ENCODE measurements at places on chromosomes 16 and 17.

DNA sequence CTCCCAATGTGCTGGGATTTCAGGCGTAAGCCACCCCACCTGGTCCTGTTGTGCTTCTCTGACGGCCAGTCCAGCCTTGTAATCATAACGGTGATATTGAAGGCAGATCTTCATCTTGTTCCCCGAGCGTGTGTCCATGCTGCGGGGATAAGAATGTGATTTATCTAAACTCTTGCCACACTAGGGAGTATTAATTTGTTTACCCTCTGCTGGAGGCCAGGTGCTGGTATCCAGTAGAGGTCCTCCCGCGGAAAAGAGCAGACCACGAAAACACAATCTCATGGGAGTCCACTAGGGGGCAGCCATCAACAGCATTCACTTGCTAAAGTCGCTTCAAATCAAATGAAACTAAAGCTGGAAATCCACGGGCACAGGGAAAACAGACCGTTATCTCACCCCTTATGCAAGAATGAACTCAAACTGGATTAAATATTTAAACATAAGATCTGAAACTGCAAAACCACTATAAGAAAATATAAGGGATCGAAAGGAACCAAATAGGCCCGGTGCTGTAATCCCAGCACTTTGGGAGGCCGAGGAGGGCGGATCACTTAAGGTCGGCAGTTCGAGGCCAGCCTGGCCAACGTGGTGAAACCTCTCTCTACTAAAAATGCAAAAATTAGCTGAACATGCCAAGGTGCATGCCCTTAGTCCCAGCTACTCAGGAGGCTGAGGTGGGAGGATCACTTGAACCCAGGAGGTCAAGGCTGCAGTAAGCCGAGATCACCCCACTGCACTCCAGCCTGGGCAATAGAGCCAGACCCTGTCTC is 22.3 kb upstream of the RBBP6 start:
- DNase-seq, result peak; percentile 74

DNA sequence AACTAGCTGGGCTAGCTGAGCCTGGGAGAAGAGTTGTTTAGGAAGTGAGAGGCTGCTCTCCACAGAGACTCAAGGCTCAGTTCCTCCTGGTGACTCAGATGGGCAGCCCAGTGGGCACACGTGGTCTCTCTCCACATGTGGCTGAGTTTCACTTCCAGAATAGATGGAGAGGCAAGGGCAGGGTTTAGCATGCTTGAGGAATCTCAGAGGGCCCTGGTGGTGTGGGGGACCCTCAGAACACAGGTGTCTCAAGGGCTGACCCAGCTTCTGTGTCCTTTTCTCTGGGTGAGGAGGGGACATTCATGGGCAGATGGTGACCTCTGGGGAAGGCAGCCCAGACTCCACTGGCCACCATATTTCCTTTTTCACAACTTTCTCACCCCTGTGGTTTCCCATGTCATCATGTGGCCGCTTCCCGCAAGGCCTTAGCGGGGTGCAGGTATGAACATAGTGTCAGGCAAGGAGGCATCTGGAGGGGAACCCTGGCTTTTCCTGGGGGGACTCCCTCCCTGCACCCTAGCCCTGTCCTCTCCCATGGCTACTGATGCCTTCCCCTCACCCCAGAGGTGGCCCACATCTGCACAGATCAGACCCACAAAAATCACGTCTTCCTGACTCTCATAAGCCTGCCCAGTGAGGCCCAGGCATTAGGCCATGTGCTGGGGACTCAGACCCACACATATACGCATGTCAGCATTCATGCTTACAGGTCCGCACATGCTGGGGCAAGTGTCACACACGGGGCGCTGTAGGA is 3.3 kb downstream of the GRN start:
- no peak for DNase-seq

- DNase-seq, result no peak
These were observed 86.3 kb downstream of the NLK start for GRCh38 chr17:28128779-28129178.

- no peak for DNase-seq
These were observed 785 bp downstream of the UBALD1 start for GRCh38 chr16:4613636-4614570.

DNA sequence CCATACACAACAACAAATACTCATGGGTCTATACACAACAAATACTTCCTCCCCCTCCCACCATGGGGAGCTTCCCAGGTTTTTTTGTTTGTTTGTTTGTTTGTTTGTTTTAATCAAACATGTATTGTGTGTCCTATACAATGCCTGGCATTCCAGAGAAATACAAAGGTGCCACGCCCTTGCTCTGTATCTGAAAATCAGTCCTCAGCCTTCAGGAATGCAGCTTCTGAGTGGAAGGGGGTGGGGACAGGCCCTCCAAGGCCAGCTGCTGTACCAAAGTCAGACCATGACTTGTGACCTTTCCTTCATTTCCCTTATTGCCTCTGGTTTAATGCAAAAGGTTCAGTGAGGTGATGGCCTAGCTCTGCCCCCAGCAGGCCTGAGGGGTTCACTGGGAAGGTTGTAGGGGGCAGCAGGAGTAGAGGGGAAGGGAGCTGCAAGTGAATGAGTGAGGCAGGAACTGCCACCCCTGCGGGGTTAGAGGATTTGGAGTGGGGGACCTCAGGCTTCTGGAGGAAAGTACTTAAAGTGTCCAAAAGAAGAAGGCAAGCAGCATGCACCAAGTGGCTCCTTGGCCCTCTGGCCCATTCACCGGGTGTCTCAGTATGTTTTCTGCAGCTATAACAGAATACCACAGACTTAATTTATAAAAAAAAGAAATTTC is 105.2 kb downstream of the CLEC16A start:
- DNase-seq, result no peak

DNA sequence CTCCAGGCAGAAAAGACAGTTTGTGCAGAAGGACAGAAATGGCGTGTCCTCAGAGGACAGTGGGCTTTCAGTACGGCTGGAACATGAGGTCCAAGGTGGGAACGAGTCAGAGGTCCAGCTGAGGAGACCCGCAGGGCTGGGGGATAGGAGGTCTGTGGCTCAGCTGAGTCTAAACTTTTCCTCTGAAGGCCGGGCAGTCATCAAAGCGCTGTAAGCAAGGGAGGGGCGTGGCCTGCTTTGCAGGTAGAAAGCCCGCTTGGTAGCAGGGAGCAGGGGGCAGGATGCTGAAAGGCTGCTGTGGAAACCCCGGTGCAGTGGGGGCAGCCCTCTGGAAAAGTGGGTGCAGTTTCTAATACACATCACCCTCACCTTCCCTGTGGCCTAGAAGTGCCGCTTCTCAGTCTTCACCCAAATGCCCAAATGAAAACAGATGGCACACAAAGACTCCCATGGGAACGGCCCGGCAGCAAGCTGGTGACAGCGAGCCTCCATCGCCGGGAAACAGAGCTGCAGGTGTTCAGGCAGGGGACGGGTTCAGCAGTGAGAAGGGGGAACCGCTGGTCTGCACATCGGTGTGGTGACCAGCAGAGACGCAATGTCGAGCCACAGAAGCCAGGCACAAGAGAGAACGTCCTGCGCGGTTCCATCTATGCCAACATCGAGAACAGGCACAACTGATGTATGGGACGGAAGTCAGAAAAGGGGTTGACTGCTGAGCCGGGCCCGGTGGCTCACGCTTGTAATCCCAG is 12.2 kb upstream of the OSGIN1 start:
- no peak for DNase-seq

DNA sequence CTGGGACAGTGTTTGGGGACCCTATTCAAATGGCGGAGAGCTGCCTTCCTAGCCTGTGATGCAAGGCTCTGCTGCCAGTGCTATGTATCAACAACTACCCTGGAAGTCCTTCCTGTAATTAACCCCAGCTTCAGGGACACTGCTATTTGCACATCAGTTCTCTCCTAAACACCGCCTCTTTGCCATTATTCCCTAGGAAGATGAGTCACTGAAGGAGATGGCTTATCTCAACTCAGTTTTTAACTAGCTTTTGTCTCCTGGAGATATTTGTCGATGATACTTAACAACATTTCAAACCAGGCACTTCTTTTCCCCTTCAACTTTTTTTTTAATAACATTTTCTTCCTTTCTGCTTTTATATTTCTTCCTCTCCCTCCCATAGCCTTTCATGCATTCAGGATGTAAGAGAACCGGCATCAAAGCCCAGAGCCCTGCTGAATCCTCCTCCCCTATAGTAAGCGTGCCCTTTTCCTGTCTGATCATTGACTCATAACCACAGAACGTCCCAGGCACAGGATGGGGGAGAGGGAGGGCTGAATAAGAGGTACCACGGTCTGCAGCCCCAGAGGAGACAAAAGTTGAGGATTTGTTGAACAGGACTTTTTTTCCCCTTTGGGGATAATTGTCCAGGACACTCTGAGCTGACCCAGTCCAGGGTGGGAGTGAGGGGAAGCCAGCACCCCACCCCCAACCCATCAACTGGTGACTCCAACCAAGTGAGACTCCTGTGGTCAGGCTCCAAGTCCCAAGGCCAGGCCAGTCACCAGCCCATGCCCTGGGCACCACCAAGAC is 387.8 kb upstream of the SALL1 start:
- DNase-seq, result peak; percentile 41

- DNase-seq, result no peak
These were observed 239.5 kb downstream of the ABCC12 start for GRCh38 chr16:47916266-47916665.

GRCh38 chr16:67535201-67535600 is 6.6 kb downstream of the RIPOR1 start:
- DNase-seq, result no peak

- peak; percentile 86 for DNase-seq
These were observed 35.4 kb upstream of the TMC5 start for GRCh38 chr16:19382084-19382801.

- no peak for DNase-seq
These were observed 198.8 kb upstream of the CDH5 start for GRCh38 chr16:66167564-66168291.

DNA sequence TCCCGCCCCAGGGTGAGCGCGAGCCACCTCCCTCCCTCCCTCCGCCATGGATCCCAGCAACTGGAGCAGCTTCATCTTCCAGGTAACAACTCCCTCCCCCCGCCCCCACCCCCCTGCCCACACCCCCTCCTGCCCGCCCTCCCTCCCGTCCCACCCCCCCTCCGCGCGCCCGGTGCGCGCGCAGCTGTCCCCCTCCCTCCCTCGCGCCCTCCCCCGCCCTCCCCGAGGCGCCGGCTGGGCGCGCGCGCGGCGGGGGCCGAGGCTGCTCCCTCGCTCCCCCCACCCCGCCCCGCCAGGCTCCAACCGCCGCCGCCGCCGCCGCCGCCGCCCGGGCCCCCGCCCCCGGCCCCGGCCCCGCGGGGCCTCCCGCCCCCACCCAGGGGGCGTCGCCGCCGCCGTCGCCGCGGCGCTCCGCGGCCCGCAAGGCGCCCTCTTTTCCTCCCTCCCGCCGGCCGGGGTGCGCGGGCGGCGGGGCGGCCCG is at the start of gene MAZ:
Gene MAZ, plus strand, starts transcription at position 431 of the 481 bp plus-strand sequence. CDS start 173 bp downstream, outside the sequence.
- DNase-seq, result peak; percentile 90

GRCh38 chr17:60149691-60150582 is at the start of gene CA4:
CA4 (plus strand) TSS chr17:60149973; CDS start chr17:60150035, 62 bp downstream.
- no peak for DNase-seq

DNA sequence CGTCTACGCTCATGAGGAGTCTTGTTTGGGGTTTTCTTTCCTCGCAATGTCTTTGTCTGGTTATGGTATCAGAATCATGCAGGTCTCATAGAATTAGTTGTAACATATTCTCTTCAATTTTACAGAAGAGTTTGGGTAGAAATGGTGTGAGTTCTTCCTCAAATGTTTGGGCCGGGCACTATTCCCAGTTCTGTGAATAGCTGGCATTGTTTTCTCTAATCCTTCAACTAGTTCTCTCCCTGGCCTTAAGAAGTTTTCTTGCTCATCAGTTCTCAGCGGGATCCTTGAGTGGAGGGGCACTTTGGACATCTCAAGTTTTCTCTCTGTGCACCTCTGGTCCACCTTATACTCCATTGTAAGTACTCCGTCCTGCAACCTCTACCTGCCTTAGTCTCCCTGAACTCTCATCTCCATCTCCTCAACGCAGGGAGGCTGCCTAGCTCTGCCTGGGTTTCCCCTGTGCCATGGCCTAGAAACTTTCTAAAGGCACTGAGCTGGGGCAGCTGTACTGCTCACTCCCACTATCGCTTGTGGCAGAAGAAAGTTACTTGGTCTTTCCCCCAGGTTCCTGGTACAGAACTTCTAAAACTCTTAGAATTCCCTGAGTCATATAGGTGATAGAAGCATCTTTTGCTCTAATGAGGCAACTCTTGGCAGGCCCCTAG is 16.9 kb downstream of the NSMCE1 start:
- DNase-seq, result no peak

GRCh38 chr17:10557422-10557821 is 8.0 kb upstream of the MYH2 start:
- DNase-seq, result no peak

DNA sequence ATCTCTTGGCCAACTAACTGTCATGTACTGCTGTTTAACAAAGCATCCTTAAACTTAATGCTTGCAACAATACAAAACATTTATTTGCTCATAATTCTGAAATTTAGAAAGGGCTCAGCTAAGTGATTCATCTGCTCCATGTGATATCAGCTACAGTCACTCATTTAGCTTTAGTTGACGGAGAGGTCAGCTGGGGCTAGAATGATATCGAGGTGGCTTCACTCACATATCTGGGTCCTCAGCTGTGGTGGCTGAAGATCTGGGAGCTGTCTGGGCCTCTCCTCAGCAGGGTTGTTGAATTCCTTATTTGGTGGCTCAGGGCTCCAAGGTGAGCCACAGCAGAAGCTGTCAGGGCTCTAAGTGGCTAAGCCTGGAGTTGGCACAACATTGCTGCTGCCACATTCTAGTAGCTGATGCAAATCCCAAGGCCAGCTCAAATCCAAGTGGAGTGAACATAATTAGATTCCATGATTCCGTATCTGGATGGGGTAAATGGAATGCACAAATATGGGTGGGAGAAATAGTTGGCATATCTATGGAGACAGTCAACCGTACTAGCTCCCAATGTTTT is 62.8 kb downstream of the HS3ST3A1 start:
- DNase-seq, result no peak

DNA sequence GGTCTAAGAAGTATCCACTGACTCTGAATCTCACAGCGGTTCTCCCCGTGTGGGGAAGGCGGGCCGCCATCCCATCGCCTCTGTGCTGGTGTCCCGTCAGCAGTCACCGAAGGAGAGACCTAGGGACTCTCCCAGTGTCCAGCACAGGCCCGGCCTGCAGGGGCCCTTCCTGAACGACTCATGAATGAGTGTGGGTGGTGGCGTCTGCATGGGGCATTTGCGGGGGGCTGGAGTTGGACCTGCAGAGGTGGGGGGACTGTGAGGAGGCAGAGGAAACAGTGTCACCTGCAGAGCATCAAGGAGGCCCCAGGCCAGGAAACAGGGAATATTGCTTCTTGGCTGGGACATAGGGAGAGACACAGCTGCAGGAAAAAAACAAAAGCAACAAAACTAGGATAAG is 10.3 kb downstream of the KCNG4 start:
- DNase-seq, result no peak

- DNase-seq, result no peak
These were observed 19.6 kb upstream of the PHF12 start for GRCh38 chr17:28970879-28971278.

- no peak for DNase-seq
These were observed 776.1 kb downstream of the KCNJ2 start for GRCh38 chr17:70945386-70945785.

GRCh38 chr16:64791756-64792155 is 330.1 kb downstream of the CDH11 start:
- no peak for DNase-seq

- DNase-seq, result no peak
These were observed 581.1 kb upstream of the ZFHX3 start for GRCh38 chr16:73629011-73629410.

All from NCI-H2029 (cell line).